ENCODE measurements at places on chromosomes 6 and 20. TPM values are rescaled to one million over a fixed set of nuclear protein-coding genes. Genes with fewer than 3 reads are reported as not detected.

Gene COL11A2
- 0.16 TPM for total RNA-seq

Gene TNNC2
- not detected for total RNA-seq

Gene CYP39A1
- 0.97 TPM for total RNA-seq

Gene CRIP3
- total RNA-seq, result not detected

Gene CYP24A1
- total RNA-seq, result not detected

Gene GPLD1
- total RNA-seq, result 0.06 TPM

Gene FHL5
- not detected for total RNA-seq

Gene CAGE1
- under 0.01 TPM for total RNA-seq

Gene HLA-G
- total RNA-seq, result not detected

Gene RFX6
- not detected for total RNA-seq

Gene TFEB
- 3.5 TPM for total RNA-seq

Gene SFTA2
- not detected for total RNA-seq

Gene FAM83C
- not detected for total RNA-seq

Gene ZC2HC1B
- total RNA-seq, result not detected

Gene PRSS16
- not detected for total RNA-seq

Gene NPBWR2
- total RNA-seq, result not detected

Gene OTOR
- not detected for total RNA-seq

Gene GTSF1L
- not detected for total RNA-seq

Gene BPIFB2
- total RNA-seq, result not detected

Gene SEL1L2
- total RNA-seq, result not detected
